ENCODE measurements at places on chromosomes 11 and 22. TPM values are rescaled to one million over a fixed set of nuclear protein-coding genes. Genes with fewer than 3 reads are reported as not detected.
A peak's percentile ranks its signal among the peaks of the same experiment; 100 is the strongest.

DNA sequence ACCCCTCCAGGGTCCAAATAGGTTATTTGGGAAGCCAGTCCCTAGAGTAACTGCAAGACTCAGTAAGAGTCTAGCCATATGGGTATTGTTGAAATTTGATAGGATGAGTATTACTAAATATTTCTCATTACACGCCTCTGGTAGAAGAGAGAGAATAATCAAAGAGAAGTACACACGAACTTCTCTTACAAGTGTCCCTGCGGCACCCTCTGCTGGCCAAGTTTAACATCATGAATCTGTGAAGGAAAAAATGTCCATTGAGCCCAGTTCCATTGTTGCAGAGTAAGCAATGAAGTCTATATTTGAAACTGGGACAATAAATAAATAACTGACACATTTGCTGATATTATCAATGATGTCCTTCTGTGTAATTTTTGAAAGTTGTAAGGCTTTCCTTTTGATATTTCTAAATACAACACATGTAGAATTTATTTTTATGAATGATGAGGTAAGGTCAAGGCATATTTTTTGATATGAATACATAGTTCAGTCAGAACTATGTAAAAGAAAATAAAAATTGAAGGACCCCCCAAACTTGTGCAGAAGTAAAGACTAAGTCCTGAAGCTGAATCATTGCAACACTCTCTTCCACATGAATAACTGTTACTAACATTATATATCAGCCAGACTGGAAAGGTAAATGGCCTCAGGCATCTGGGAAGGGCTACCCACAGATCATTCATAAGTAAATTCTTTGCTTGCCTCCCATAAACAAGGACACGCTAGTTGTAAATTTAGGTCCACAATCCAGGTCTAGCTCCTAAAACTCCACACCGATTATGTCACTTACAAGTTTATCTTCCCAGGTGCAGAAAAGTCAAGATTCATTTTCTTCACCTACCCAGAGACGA is 10.0 kb downstream of the OR51L1 start:
- peak; percentile 21 for DNase-seq

GRCh38 chr11:124892750-124893454 is 4.8 kb downstream of the ROBO4 start:
- peak; percentile 64 for DNase-seq

DNA sequence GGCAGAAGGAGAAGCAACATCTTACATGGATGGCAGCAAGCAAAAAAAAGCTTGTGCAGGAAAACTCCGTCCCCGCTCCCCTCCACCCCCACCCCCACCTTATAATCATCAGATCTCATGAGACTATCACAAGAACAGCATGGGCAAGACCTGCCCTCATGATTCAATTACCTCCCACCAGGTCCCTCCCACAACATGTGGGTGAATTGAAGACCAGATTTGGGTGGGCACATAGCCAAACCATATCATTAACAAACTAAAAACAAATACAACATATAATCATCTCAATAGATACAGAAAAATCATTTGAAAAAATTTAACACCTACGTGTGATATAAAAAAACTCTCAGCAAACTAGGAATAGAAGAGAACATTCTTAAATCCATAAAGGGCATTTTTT is 88.8 kb downstream of the BUD13 start:
- DNase-seq: no peak

GRCh38 chr22:17237038-17237668 is 17.9 kb upstream of the ADA2 start:
- DNase-seq: no peak

DNA sequence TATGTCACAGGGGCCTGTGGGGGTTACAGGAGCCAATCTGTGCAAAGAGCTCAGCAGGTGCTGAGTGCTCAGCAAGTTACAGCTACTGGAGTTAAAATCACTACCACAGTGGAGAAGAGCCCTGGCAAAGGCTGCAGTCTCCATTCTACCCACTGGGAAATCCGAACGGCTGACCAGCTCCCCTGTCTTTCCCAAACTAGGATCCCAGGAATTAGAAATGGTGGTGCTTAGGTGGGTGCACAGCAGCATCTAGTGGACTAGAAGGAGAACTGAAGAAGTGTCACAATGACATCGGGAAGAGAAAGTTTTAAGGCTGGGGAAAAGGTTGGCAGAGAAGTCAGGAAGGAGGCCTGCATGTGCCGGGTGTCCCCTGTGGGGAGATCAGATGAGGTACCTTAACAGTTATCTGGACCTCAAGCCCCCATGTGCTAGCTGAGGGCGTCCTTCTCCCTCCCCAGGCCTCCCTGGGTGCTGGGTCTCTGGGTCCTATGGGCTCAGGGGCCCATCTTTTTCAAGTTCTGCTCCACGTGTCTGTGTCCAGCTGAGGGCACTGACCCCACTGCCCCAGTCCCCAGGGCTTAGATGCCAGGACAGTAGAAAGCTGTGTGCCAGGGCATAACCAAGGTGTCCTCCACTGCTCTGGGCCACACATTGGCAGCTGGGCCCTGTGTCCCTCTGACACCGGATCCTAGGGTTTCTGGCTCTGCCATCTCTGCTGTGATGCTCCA is 1.9 kb downstream of the PIWIL3 start:
- peak; percentile 74 for DNase-seq

DNA sequence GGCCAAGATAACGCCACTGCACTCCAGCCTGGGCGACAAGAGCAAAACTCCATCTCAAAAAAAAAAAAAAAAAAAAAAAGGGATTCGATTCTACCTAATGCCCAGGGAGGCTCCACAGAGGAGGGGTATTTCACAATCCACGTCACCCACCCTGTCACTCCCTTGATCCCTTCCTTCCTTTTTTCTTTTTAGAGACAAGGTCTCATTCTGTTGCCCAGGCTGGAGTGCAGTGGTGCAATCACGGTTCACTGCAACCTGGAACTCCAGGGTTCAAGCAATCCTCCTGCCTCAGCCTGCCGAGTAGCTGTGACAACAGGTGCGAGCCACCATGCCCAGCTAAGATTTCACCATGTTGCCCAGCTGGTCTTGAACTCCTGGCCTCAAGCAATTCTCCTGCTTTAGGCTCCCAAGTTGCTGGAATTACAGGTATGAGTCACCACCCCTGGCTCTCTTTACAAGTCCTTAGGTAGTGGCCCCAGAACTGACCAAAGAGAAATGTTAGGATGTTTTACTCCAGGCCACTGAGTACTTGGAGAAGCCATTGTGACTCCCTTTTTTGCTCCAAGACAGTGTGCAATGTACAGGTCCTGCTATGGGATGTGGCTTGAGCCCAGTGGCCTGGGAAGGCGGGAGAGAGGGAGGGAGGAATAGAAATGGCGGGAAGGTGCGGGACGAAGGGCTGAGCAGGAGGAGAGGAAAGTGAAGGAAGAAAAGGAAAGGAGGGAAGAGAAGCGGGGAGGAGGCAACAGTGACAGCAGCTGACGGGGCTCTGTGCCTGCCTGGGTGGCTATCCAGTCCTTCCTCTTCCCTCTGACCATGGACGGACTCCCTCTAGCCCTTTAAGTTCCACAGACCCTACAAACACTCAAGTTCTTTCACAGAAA is 11.8 kb upstream of the FXYD2 start:
- no peak for DNase-seq

DNA sequence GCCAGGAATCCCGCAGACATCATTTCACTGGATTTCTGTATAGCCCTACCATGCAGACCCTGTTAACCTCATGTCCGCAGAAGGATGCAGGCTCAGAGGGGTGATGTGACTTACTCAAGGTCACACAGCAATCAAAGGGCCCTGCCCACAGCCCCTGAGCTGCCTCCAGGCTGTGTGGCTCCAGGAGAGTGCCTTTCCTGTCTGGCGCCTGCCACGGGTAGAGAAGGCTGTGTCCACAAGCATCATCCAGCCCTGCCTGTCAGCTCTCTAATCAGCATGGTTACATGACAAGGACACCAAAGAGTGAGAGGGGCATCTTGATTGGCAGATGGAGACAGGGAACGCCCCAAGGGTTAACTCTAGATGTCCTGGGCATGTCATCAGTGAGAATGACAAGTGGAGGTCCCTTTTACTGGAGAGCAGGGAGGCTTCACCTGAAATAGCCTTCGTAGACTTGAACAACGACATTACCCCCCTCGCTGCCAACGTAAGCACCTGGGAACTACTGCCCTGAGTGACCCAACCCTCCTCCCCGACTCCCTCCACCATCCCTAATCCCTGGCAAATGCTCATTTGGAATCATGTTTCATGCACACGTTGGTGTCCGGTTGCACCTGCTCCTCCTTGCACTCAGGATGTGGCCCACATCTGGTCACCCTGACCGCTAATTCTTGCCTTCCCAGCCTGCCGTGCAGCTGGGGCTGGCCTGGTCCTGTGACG is 6.9 kb downstream of the FGF19 start:
- no peak for DNase-seq

- DNase-seq: peak; percentile 31
Observed at GRCh38 chr22:29994027-29994715, 86.1 kb upstream of the HORMAD2 start.

DNA sequence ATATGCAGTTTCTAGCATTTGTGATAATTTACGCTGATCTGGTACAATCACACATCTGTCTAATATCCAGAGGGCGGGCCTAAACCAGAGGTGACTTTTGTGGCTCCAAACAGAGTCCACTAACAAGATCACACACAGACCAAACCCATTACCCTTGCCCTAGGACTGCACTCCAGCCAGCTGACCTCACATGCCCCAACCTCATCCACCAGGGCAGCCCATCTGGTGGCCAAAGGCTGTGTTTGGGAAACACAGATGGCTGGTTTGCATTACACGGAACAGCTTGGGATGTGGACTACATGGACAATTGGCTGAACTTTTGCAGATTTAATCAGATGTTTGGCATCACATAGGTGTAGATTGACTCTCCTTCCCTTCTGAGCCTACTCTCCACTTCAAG is 228.2 kb downstream of the GRIK4 start:
- no peak for DNase-seq

MS4A6E gene
- total RNA-seq: not detected

OR8D1 gene
- not detected for total RNA-seq

C22orf23 gene
- total RNA-seq: not detected

CD6 gene
- not detected for total RNA-seq

Measured in dermis blood vessel endothelial cell (primary cell).